ENCODE measurements at places on chromosomes 13 and 19.

DNA sequence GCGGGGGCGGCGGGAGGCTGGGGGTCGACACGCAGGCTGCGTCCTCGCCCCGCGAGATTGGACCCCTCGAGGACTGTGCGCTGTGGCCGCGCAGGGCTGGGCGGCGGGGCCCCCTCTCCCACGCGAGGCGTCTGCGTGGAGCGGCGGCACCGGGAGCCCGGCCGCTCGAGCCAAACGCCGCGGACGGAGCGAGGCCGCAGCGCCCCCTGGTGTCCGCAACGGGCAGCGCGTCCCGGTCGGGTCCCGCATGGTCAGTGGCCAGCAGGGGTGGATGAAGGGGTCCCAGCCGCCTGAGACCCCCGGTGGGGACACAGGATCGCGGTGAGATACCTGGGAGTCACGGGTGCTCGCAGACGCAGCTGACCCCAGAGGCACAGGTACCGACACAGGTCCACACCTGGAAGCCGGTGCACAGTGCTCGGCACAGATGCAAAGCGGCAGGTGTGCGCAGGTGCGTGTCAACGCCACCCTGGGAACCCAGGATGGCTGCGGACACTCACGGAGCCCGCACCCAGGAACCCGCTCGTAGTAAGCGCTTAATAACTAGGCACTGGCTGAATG lies 2.1 kb upstream of the CIRBP start:
- peak; percentile 54 for DNase-seq

DNA sequence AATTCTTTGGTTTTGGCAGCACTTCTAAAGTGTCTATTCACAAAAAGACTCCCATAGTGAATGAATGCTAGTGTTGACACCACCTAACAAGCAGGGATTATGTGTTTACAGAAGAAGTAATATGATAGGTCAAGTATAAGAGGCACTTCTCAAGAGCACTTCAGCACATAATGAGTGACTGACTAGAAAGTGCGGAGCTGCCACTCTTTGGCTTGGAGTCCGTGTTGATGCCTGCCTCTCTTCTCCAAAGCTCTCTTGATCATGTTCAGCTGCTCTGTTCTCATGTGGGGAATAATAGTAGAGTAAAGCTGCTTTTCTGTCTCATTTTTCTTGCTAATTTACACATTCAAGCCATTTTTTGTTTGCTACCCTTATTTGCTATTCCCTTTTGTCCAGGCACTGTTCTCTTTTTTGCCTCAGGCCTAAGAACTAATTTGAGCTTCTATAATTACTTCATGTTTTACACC lies 22.7 kb upstream of the MAB21L1 start:
- DNase-seq: no peak

GRCh38 chr19:50548191-50549058 lies 19.8 kb downstream of the LRRC4B start:
- no peak for DNase-seq

DNA sequence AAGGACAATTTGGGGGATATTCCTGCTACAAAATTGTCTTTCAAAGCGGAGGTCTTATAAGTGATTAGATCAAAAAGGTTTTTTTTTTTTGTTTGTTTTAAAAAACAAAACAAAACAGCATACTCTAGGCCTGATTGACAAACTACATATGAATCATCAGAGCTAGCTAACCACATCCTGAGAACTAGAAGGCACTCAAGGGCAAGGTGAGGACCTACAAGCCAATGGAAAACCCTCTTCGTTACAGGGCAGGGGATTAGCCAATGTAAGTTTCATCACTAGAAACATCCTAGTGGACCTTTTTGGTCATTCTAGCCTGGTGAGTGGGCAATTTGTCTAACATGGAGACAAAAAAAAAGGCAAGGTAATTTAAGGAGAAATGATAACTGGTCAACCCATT lies 428.6 kb downstream of the RFC3 start:
- DNase-seq: peak; percentile 74

Data from PC-3 (cell line).